CD8-positive, alpha-beta memory T cell (primary cell): ENCODE measurements at places on chromosomes 5 and 9. TPM values are rescaled to one million over a fixed set of nuclear protein-coding genes. Genes with fewer than 3 reads are reported as not detected.

DNA sequence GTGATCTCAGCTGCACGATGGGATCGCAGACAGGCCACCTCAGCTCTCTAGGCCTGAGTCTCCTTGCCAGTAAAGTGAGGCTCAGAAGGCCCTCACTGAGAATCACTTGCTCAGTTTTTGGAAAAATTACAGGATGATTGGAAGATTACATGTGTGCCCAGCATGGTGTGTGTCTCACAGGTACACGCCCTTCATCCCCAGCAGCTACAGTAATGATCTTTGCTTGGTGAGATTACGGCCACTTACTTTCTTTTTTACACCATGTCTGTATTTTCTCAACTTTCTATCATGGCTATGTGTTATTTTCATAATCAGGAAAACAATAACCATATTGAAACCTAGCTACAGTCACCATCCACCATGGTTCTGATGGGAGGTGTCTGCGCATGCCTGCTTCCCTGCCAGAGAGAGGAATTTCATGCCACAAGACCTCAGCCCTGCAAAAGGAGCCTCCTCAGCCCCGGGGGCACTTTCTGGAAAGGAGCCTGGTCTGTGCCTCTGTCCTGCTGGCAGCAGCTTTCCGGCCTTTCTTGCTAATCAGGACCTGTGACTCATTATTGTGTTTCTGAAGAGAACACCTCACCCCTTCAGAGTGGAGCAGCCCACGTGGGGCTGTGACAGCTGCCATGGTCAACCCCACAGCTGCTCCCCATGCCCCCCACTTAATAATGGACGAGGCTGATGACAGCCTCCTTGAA lies 64.2 kb upstream of the OLFM1 start:
- no peak overlapping the region for H3K27ac ChIP-seq
- DNase-seq: no peak
- no peak overlapping the region for H3K4me3 ChIP-seq

- no peak for DNase-seq
- H3K36me3 ChIP-seq: no peaks in the 10 kb centered on the region
- no peaks in the 10 kb centered on the region for H3K4me1 ChIP-seq
- H3K27me3 ChIP-seq: no peaks in the 10 kb centered on the region
- no peak overlapping the region for H3K27ac ChIP-seq
Measured at GRCh38 chr5:17713301-17713700, 79.0 kb downstream of the TAF11L14 start.

GRCh38 chr9:123651871-123652270 lies 278.1 kb downstream of the DENND1A start:
- DNase-seq: no peak
- H3K27ac ChIP-seq: no peak overlapping the region
- no peak overlapping the region for H3K4me3 ChIP-seq
- H3K27me3 ChIP-seq: no peaks in the 10 kb centered on the region
- H3K4me1 ChIP-seq: no peaks in the 10 kb centered on the region
- H3K36me3 ChIP-seq: no peaks in the 10 kb centered on the region

DNA sequence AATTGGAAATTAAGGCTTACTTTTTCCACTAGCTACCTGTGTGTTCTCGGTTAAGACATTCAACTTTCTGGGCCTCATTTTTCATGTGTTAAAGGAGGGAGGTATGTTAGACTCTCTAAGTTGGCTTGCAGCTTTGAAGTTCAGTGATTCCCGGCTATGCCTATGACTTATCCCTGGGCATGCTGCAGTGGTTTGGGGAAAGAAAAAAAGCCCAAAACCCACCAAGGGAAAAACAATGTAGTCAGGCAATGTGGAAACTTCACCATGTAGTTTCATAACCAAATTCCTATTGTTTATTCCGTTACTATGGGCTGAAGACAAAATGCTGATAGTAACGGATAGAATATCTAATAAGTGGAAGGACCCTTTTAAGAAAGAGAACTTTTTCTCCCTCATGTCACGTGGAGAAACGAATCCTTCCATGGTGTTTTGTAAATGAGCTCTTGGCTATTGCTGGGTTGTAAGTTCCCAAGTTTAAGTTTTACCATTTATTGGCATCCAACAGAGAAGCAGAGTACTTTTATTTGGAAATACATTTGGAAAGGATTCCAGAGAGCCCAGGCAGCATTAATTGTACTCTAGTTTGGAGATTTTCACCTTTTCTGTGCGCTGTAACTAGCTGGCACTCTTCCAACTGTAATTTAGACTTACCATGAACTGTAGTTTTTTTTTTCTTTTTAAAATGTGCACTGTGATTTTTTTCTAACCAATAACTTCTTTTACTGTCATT lies 84.9 kb upstream of the MPDZ start:
- no peaks in the 10 kb centered on the region for H3K4me1 ChIP-seq
- no peak overlapping the region for H3K27ac ChIP-seq
- no peaks in the 10 kb centered on the region for H3K36me3 ChIP-seq
- H3K4me3 ChIP-seq: no peak overlapping the region

- H3K27ac ChIP-seq: no peak overlapping the region
- no peak for DNase-seq
- H3K27me3 ChIP-seq: no peaks in the 10 kb centered on the region
- no peaks in the 10 kb centered on the region for H3K4me1 ChIP-seq
- H3K36me3 ChIP-seq: no peaks in the 10 kb centered on the region
- no peak overlapping the region for H3K4me3 ChIP-seq
Measured at GRCh38 chr9:22169727-22170503, 160.8 kb upstream of the CDKN2B start.

DNA sequence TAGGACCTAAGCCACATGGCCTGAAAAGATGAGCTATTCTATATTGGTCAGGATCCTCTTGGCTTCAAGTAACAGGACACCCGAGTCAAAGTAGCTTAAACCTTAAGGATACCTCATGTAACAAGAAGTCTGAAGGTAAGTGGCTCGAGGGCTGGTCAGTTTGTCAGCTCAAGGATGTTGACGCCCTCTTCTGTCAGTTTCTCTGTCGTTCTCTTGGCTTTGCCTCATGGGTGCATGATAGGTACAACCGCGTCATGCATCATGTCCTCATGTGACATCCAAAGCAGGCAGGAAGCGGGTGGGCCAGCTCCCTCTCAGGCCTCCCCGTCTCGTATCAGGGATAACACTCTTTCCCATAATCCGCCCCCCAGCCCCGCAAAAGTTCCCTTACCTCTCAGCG lies 22.1 kb upstream of the TCERG1 start:
- no peak overlapping the region for H3K27ac ChIP-seq
- no peak for DNase-seq
- no peaks in the 10 kb centered on the region for H3K36me3 ChIP-seq

DNA sequence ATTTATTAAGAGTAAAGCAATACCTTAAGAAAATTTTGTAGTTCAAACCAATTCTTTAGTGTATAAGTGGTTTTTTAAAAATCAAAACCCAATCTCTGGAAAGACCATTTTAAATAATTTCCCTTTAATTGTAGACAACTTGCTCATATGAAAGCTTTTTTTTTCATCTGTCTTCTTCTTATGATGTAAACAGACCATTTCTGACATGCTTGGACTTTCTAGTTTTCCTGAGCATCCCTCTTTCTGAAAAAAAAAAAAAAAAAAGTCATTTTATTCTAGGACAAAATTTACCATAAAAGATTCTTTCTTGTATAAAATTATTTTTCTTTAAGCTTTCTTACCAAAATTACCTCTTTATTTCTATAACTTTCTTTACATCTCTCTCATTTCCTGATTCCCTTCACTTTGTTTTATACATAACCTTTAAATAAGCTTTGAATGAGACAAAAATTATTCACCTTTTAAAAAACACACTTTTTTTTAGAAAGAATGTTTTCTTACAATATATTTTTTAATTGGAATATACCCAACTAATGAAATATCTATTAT lies 67.5 kb downstream of the COL15A1 start:
- no peak for DNase-seq
- peaks cover 18% of the 10 kb centered on the region for H3K4me1 ChIP-seq
- no peaks in the 10 kb centered on the region for H3K27me3 ChIP-seq
- no peaks in the 10 kb centered on the region for H3K36me3 ChIP-seq

- no peak overlapping the region for H3K27ac ChIP-seq
- no peaks in the 10 kb centered on the region for H3K4me1 ChIP-seq
- no peaks in the 10 kb centered on the region for H3K36me3 ChIP-seq
- H3K4me3 ChIP-seq: no peak overlapping the region
- no peak for DNase-seq
- no peaks in the 10 kb centered on the region for H3K27me3 ChIP-seq
Measured at GRCh38 chr5:61784341-61784740, 452.3 kb downstream of the ZSWIM6 start.

DNA sequence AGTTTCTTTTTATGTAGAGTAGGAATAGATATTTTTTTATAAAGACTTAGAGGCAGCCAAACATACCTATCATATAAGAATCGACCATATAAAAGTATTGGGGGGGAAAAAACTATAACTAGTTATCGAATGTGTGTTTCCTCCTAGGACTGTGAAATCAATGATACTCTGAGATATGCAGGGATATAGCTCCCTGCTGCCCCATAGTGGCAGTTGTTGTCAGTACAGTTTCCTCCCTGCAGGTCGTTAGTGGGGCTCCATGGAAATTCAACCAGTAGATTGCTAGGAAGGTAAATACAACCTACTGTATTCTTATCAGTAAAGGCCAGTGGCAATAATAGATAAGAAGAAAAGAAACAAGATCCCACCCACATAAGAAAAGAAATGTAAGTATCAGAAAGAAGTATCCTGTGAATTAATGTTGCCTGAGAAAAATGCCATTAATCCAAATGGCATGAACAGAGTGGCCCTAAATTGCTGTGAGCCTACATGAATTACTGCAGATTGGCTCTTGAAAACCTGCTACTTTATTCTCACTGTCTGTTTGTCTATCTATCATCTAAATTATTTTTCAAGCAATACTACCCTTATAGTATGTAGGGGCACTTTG lies 136.9 kb upstream of the FBN2 start:
- peak; percentile 2 for DNase-seq
- no peaks in the 10 kb centered on the region for H3K27me3 ChIP-seq
- no peaks in the 10 kb centered on the region for H3K4me1 ChIP-seq
- H3K27ac ChIP-seq: no peak overlapping the region

DNA sequence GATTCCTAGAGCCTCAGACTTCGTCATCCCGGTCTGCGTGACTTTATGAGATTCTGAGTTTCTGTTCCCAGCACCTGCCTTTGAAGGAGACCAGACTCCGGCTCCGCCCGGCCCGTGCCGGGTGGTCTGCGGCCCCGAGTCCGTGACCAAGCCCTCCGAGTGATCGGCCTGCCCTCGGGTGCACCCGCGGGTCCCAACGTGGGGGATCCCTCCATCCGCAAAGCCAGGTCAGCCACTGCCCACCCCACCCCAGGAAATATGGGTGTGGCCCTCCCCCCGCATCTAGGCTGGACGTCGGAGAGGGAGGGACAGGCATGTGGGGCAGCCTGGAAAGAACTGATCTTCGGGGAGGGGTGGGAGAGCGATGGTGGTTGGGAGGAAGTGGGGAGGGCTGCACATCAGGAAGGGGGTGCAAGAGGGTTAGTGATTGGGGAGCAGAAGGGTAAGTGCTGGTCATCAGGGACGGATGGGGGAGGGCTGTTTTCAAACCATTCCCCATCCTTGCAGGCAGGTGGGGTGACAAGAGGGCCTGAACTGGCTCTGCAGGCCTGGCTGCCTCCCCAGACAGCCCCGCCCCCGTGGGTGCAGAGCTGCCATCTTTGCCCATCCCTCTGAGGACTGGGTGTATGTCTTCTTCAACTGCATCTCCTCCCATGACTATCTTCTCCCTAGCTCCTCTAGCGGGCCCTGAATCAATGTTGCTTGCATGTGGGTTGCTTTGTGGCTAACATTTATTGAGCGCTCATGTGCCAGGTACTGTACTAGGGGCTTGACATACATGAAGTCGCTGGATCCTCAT lies 747 bp downstream of the LRSAM1 start:
- peak overlapping the region; percentile 94 for H3K27ac ChIP-seq
- H3K4me1 ChIP-seq: peaks cover 30% of the 10 kb centered on the region
- peak; percentile 27 for DNase-seq
- H3K36me3 ChIP-seq: peaks cover 27% of the 10 kb centered on the region
- H3K4me3 ChIP-seq: peak overlapping the region; percentile 98
- no peaks in the 10 kb centered on the region for H3K27me3 ChIP-seq

GRCh38 chr9:138083873-138084272 lies 206.3 kb downstream of the CACNA1B start:
- no peak for DNase-seq
- H3K36me3 ChIP-seq: no peaks in the 10 kb centered on the region
- no peak overlapping the region for H3K27ac ChIP-seq
- H3K4me3 ChIP-seq: no peak overlapping the region
- no peaks in the 10 kb centered on the region for H3K27me3 ChIP-seq

DNA sequence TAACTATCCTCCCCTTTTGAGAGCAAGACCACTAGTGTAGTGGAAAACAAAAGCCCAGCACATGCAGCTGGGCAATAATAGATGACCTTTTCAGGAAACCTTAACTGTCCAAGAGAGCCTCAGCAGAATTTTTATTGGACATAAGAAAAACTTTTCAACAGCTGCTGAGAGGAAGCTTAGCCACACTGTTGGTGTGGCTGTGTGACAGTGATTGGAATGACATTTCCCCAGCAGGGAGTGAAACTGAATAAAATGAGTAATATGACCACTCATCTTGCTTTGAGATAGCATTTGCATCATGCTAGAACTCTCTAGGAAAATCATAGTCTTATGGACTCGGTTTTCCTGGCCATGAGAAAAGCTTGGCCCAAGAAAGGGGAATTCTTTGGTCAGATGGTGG lies 687.8 kb downstream of the SLCO4C1 start:
- H3K36me3 ChIP-seq: no peaks in the 10 kb centered on the region
- no peak overlapping the region for H3K27ac ChIP-seq
- no peak overlapping the region for H3K4me3 ChIP-seq
- no peaks in the 10 kb centered on the region for H3K4me1 ChIP-seq
- no peaks in the 10 kb centered on the region for H3K27me3 ChIP-seq

DNA sequence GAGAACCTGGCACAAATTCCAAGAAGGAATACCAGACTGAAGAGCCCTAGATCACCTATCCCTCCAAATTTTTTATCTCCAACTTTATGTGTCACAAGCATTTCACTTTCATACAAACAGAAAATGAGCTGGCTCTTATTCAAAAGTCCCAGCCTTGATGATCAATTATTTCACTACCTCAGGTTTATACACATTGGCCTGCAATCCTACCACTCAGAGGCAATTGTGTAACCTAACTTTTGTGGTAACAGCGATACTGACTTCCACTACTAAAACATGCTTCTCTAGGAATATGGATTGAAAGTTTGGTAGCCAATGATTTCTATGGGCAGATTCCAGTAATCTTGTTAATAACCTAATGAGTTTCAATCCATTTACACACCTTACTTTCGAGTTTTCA lies 10.5 kb downstream of the RNF38 start:
- H3K27me3 ChIP-seq: no peaks in the 10 kb centered on the region
- peaks cover 5% of the 10 kb centered on the region for H3K36me3 ChIP-seq
- no peak overlapping the region for H3K27ac ChIP-seq
- peaks cover 41% of the 10 kb centered on the region for H3K4me1 ChIP-seq
- no peak for DNase-seq

- no peak for DNase-seq
- H3K4me3 ChIP-seq: no peak overlapping the region
- H3K36me3 ChIP-seq: no peaks in the 10 kb centered on the region
- H3K27me3 ChIP-seq: peaks cover 26% of the 10 kb centered on the region
- H3K4me1 ChIP-seq: no peaks in the 10 kb centered on the region
Measured at GRCh38 chr5:33939556-33940262, 3.5 kb downstream of the RXFP3 start.

Gene MORN5
- not detected for total RNA-seq

Gene LOX
- total RNA-seq: not detected

Gene PCDHB14
- not detected for total RNA-seq

Gene NXNL2
- total RNA-seq: not detected

Gene DEPDC1B
- 11.3 TPM for total RNA-seq

Gene LCP2
- total RNA-seq: 224 TPM

Gene LCN10
- 1.2 TPM for total RNA-seq
